ENCODE measurements at places on chromosomes 4 and X.

- DNase-seq, result no peak
These were observed 1068.3 kb downstream of the STIM2 start for GRCh38 chr4:27928761-27929540.

DNA sequence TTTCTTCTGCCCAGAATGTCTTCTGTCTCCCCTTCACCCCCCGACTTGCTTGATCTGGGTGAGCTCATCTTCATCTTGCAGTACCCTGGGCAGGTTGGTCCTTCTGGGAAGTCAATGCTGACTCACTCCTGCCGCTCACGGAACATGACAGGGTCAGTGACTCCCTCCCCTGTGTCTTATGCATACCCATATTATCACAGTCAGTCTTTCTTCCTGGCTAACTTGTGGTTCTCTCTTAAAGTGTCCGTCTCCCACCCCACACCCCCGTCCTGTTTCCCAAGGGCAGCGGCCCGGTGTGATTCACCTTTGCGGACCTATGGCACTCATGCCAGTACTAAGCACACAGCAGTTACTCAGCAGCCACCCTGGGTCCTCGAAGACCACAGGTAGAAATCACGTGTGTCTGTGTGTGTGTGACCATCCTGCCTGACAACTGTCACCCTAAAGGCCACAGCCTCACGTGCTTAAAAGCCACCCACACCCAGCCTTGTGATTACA, 17.7 kb downstream of the IQSEC2 start:
- DNase-seq, result no peak

- DNase-seq, result no peak
These were observed 2282.6 kb downstream of the ARAP2 start for GRCh38 chr4:33961761-33962160.

GRCh38 chr4:179071131-179071530, 1628.9 kb upstream of the AGA start:
- DNase-seq, result no peak

DNA sequence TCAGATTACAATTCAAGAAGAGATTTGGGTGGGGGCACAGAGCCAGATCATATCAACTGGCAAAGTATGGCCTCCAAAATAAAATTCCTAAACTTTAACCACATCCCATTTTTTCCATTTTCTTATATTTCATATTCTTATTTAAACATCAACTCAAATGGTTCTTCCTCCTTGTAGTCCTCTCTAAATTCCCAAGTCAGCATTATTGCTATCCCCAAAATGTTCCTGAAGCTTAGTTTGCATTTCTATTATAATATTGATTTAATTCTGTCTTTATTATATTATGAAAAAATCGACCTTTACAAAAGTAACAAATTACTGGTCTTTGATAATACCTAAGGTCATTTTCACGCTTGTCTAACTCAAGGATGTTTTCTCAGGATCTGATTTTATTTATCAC, 67.5 kb downstream of the NPY1R start:
- DNase-seq, result no peak

- DNase-seq, result no peak
These were observed 94.4 kb downstream of the NPNT start for GRCh38 chr4:105989485-105990242.
